ENCODE measurements at places on chromosomes 11 and 22.

GRCh38 chr11:90500922-90501568, 278.2 kb upstream of the CHORDC1 start:
- no peak for DNase-seq

- DNase-seq = no peak
These were observed 3.2 kb downstream of the TSSK2 start for GRCh38 chr22:19134176-19134831.

- no peak for DNase-seq
These were observed 4.7 kb downstream of the SIK2 start for GRCh38 chr11:111606986-111607385.

DNA sequence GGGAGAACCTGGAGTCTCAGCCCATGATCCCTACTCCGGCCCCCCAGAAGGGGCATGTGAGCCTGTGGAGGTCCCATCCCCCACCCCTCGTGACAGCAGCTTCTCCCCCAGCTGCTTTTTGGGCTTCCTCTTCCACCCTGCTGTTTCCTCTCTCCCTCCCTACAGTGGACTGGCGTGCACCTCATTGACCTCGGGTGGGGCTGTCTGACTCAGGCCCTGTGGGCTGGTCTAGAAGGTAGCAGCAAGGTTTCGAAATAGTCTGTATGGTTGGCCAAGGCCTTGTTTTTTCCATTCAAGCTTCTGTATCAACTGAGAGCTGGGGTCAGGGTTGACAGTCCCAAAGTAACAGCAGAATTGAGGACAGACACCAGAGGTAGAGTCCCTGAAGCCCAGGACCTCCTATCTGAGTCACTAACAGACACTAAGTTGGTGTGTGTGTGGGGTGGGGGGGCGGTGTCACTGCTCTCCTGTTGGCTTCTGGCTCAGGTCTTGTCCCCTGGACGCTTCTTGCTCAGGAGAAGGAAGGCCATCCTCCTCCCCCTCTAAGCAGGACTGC, 7.7 kb downstream of the SLC37A2 start:
- no peak for DNase-seq

GRCh38 chr11:47332303-47332711, 20.2 kb downstream of the MYBPC3 start:
- DNase-seq = no peak

DNA sequence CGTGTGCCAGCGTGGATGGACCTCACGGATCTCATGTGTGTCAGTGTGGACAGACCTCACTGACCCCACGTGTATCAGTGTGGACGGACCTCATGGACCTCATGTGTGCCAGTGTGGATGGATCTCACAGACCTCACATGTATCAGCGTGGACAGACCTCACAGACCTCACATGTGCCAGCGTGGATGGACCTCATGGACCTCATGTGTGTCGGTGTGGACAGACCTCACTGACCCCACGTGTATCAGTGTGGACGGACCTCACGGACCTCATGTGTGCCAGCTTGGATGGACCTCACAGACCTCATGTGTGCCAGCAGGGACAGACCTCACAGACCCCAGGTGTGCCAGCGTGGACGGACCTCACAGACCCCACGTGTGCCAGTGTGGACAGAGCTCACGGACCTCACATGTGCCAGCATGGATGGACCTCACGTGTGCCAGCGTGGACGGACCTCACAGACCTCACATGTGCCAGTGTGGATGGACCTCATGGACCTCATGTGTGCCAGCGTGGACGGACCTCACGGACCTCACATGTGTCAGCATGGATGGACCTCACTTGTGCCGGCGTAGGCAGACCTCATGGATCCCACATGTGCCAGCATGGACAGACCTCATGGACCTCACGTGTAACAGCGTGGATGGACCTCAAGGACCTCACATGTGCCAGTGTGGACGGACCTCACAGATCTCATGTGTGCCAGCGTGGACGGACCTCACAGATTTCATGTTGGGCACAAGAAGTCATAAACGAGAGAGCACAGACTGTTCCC, 18.2 kb downstream of the TTLL8 start:
- DNase-seq = no peak

DNA sequence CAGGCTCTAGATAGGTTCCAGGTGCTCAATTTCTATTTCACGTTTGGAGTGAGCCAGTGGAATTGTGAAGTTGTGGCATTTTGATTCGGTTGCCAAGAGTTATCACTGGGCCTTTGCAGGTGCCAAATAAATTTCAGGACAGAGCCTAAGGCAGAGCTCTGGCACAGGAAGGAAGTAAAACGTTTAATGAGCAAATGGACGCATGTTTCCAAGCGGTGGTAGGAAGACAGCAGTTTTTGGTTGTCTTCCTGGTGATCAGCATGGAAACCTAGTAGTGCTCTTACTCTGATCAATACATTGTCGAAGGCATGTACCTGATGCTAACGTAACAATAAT, 452 bp downstream of the BIRC3 start:
- no peak for DNase-seq

GRCh38 chr11:36953976-36954375, 355.9 kb upstream of the RAG2 start:
- no peak for DNase-seq

GRCh38 chr11:133318221-133318620, 214.1 kb downstream of the OPCML start:
- DNase-seq = no peak

- DNase-seq = no peak
These were observed 519 bp upstream of the PDE3B start for GRCh38 chr11:14642873-14643696.

DNA sequence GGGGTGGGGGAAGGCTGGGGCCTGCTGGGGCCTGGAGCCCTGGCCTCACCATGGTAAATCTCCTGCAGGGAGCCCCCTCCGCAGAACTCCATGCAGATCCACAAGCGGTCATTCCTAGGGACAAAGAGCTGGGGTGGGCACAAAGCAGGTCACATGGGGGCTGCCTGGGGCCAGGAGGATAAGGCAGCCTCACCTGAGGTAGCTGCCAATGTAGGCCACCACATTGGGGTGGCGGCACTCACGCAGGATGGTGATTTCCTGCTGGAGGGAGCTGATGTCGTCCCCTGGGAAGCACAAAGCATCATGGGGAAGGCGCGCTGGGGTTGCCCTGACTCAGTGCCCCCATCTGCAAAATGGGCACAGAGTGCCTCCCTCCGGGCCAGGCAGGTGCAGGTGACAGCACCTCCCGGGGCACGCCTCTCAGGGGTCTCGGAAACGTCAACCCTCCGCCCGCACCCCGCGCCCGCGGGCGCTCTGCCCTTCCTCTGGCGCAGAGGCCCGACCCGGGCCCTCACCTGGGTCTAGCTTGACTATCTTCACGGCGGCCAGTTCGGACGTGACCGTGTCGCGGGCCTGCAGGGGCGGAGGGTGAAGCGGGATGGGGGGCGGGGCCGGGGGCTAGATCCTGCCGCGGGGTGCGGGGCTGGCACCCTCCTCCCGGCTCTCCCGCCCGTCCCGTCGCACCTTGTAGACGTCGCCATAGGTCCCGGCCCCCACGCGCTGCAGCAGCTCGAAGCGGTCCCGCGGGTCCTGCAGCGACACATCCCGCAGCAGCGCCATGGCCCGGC, 450 bp downstream of the MAP4K2 start:
- no peak for DNase-seq

DNA sequence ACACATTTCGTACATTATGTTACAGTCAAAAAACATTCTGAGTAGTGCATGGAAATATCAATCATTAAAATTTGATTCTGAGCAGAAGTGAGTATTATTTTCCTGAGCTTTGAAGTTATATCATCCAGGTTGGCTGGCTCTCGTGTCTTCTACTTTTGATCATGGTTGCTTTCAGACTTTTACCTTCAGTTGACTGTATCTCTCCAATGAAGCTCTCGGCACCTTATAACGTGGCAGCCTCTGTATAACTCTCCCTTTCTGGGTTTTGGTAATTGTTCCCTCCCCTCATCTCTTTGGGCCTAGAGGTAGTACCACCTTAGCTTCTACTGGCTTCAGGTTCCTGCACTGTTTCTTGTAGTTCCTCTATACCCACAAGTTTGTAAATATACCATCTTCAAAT, 12.2 kb downstream of the SFI1 start:
- no peak for DNase-seq

GRCh38 chr11:131867457-131868257, 497.2 kb downstream of the NTM start:
- no peak for DNase-seq

DNA sequence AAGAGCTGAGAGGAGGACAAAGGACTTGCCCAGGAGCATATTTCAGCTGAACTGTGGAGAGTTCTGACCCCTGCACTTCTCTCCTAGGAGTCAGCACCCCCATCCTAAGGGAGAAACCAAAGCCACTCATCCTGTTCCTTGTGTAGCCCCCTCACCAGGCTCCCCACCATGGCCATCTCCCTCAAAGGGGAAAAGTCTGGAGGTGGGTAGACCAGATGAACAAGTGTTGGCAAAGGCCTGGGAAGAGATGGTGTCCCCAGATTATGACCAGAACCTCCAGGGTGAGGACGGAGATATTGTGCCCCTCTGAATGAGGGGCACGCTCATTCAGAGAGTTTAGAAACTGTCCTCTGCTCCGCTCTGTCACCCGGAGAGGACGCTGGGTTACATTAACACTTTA, 880.0 kb downstream of the BRD1 start:
- no peak for DNase-seq

- no peak for DNase-seq
These were observed 122.3 kb downstream of the RCN1 start for GRCh38 chr11:32213223-32213622.

DNA sequence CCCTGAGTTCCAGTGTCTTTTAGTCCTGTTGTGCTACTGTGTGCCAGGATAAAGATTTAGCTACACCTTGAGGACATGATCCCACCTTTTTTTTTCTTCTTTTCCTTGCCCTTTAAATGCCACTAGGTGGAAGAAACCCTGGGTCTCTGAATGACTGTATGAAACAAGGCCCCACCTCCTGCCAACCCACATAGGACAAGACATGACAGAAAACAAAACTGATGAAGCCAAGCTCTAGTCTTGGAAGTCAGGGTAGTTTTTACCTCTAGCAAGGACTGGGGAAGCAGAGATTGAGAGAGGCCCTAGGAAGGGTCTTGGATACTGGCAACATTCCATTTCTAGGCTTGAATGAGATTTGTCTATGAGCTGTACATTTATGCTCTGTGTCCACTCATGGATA, 410.7 kb downstream of the MIAT start:
- DNase-seq = no peak
